ENCODE measurements at places on chromosomes 3 and 15.
A peak's percentile ranks its signal among the peaks of the same experiment; 100 is the strongest.

DNA sequence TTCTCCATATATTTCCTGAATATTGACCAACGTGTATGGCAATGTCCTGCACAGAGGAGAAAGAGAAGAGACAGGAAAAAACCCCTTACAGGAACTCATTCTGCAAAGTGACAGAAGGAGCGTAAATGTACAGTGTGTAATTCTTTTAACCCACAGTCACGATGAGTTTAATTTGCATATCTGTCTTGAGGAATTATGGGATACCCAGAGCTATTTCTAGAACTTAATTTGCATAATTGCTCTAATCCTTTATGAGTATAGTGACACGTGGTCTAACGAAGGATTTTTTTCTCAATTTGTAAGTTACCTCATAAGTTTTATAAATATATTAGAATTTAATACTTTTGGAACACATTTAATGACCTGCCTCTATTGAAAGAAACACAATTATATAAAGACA, 9.8 kb downstream of the GPR27 start:
- DNase-seq = no peak

DNA sequence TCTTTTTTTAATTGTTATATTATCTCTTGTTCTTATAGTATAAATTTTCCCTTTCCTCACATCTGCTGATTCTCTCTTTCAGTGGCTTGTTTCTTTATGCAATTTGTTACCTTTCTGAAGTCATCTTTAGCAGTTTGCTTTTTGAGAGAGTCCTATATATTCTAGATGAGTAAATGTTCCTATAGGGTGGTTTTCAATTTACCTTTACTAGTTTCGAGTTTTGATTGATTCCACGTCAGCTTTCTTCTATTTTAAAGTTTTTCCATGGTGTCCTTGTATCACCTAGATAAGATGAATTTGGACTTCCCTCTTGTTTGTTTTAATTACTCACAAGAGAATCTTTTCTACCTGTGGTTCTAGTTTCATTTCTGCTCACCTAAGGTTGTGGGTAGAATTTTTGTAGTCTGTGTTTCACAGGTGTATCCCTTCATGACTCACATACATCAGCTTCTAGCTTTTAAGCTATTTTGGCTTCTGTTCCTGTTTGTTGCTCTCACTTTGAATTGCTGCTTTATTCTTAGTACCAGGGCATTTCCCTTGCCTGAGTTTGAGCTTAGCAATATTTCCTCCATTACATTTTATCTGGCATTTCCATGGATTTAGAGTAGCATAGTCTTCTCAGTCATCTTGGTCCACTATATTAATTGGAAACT, 6.4 kb downstream of the TEX9 start:
- no peak for DNase-seq

DNA sequence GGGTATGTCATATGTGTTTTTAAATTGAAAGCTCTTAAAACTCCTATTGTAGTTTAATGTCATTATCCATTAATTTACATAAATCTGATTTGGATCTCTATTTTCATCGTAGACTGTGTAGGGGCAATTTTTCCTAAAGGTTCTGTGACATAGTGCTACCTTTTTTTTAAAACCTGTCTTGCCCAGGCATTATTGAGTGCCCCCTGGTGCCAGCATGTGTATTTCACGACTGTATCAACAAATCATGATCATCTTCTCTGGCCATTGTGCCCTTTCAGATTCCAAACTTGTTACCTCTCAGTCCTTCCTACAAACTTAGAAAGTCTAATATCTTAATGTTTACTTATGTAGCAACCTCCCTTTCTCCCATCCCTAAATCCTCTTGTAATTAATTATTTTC, 97.2 kb upstream of the FLNB start:
- DNase-seq = no peak

GRCh38 chr3:129695230-129695629, 88.8 kb upstream of the PLXND1 start:
- DNase-seq = no peak

DNA sequence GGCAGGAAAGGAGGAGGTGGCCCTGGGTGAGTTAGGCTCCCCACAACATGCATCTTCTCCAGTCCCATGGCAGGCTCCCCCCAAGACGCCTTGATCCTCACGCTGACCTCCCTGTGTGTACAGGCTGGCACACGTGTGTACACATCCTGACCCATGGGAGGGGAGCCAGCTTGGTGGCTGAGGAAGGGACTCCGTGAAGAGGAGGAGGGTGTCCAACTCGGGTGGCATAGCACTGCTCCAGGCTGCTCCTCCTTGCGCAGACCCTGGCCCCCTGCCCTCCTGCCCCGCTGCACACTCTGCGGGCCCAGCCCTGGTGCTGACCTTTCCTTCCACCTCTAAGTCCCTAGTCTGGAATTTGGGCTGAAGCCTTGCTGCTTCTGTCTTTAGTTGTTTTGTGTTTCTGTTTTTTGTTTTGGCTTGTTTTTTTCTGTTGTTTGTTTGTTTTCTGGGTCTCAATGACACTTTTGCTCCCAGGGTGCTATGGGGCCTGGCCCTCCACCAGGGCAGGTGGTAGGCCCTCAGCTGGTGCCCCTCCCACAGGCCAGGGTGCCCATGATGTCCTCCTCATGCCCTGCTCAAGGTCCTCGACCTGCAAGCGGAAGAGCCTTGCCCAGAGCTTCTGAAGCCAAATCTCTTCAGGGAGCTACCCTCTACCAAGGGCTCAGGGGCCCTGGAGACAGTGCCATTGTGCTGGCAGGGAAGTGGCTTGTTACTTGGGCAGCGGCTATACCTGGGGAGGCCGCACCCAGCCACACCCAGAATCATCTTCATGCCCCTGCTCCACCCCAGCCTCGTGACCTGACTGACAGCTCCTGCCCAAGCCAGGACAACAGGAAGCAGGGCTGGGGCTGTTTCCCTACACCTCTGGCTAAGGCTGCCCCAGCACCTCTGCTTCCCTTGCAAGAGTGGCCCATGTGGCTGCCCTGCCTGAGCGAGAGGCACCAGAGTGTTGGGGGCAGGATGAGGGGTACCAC, 5.1 kb downstream of the EPHB3 start:
- DNase-seq = no peak

- DNase-seq = no peak
Measured at GRCh38 chr3:67521053-67521646, 133.3 kb downstream of the SUCLG2 start.

GRCh38 chr3:30553641-30554316, 52.6 kb upstream of the TGFBR2 start:
- no peak for DNase-seq

DNA sequence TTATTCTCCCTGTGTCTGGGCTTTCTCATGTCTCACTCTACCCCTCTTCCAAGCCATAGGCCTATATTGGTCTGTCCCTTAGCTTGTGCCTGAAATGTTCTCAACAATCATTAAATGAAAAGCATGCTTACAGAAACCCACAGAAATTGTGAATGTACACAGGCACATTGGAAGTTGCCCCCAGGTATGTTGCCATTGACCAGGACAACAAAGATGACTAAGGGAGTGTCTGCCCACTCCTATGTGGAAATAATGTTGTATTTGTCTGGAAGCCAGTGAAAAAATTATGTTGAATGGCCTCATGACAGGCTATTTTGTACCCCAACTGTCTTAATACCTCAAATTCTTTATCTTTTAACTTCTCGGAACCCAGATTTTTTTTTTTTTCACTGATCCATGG, 102.0 kb downstream of the TPRG1 start:
- no peak for DNase-seq

GRCh38 chr3:64599651-64600050, 88.1 kb downstream of the ADAMTS9 start:
- no peak for DNase-seq

GRCh38 chr15:58988006-58988785, 733 bp downstream of the RNF111 start:
- peak; percentile 50 for DNase-seq

GRCh38 chr15:85443593-85444087, 63.2 kb downstream of the AKAP13 start:
- no peak for DNase-seq

- no peak for DNase-seq
Measured at GRCh38 chr3:151639418-151639740, 94.3 kb upstream of the AADACL2 start.

GRCh38 chr3:151867666-151868065, 5.8 kb upstream of the SUCNR1 start:
- DNase-seq = no peak

- peak; percentile 66 for DNase-seq
Measured at GRCh38 chr3:126982471-126983175, at the start of gene PLXNA1. PLXNA1 (plus strand) TSS chr3:126983115; CDS start chr3:126988594, 5,479 bp downstream.

DNA sequence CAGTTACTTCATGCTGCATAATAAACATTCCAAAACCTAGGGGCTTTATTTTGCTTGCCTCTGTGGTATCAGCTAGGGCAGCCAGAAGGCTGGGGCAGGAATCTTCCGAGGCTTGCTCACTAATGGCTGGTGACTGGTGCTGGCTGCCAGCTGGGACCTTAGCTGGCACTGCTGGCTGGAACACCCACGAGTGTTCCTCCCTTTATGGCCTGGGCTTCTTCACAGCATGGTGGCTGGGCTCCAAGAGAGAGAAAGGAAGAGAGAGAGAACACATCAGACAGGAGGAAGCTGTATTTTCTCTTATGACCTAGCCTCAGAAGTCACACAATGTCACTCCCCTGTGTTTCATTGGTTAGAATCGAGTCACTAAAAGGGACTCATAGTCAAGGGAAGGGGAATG, 23.9 kb upstream of the CDCP1 start:
- DNase-seq = no peak

DNA sequence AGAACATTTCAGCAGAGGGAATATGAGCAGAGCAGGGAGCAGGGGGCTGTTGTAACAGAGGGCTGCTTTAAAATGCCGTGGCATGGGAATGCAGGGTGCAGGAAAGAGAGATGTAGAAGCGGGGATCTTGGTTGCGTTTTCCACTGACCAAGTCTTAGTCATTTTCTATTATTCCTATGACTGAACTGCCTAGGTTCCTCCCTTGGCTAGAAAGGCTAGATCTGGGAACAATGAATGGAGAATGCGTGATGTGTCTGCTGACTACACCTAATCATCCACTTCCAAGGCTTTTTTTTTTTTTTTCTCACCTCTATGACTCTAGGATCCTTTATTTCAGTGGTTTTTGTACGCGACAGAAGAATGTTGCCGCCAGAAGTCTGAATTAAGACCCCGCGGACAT, 607.4 kb upstream of the TBL1XR1 start:
- no peak for DNase-seq

GRCh38 chr3:161915418-161915750, 418.8 kb downstream of the OTOL1 start:
- no peak for DNase-seq

DNA sequence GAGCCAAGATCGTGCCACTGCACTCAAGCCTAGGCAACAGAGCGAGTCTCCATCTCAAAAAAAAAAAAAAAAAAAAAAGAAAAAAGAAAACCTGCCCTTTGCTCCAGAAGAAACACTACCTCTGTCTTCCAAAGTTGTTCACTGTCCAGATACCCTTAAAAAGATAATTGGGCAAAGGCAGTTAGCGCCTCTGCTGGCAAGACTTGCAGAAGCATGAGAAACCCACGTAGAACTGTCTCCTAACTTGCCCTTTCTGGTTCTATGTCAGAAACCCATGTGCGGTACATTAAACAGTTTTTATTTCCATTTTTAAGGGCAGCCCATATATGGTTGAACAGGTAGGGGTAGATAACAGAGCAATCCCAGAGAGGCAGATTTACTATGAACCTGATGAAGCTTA, 1026.4 kb downstream of the ROBO2 start:
- DNase-seq = no peak

- no peak for DNase-seq
Measured at GRCh38 chr15:78174401-78174800, 25.2 kb downstream of the IDH3A start.

- peak; percentile 17 for DNase-seq
Measured at GRCh38 chr3:194255252-194256039, 95.7 kb downstream of the CPN2 start.

Data from stimulated activated CD4-positive, alpha-beta T cell treated with anti-CD3 and anti-CD28 coated beads, TNF-alpha, amount 100 ng/mL, for 48 hours (primary cell).